ENCODE measurements at places on chromosomes 11 and 22. TPM values are rescaled to one million over a fixed set of nuclear protein-coding genes. Genes with fewer than 3 reads are reported as not detected.

DNA sequence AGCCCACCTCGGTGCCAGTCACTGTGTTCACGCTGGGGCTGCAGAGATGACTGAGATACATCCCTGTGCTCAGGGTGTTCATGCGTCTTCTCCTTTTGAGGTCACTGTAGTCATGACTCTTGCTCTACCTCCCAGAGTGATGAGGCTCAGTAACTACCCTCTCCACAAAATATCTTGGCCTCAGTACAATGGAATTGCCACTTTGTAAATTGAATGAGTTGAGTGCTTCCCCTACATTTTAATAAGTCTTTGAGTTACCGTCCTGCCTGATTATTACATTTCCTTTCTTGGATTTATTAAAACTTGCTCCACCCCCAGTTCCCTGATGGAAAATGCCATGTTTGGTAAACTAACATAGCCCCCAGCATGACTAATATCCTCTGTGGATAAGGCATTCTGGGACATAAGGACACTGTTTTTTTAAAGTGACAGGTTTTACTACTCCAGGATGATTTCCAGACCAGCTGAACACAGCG, 15.9 kb downstream of the PRSS23 start:
- peak; percentile 58 for DNase-seq

DNA sequence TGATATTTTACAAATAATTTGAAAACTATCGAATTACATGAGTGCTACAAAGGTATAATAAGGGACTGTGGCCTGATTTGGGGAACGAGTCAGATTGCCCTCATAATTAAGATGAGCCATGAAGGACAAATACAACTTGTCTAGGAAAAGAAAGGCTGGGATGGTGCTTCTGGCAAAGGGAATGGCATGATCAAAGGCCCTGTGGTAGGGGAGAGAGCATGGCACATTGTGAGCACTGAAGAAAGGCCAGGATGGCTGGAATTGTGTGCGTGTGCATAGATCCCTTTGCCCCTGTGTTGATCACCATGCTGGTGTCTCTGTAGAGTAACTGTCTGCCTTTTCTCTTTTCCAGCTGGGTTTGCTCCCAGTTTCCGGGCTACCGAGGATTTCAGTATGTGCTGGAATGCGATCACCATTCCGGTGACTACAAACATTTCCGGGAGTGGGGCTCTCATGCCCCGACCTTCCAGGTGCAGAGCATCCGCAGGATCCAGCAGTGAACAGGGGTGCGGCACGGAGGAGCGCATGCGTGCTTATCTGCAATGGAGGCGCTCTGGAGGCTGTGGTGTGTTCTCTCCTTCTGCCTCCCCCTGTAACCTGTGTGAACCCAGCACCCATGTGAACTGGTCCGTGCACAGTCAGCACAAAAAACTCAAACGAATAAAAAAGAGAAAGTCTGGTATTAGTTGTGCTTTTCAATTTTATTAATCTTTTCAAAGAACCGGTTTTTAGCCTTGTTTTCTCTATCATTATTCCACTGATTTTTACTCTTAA, 8.4 kb downstream of the CRYBA4 start:
- no peak for DNase-seq

DNA sequence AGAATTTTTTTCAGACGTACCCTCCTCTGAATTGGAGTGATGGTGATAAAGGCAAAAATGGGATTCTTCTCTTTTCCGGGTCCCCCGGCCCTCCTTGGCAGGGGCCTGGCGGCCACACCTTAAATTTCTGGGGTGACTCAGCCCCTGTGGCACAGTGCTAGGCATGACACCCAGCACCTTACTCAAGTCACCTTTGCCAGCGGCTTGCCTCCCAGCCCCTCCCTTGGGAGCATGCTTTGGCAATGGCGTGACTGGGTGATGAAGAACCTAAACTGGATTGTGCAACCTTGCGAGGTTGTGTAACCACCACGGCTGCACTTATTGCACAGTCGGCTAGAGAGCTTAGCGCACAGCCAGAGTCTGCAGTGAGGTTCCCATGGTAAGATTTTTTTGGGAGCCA, 16.2 kb upstream of the LDLRAD3 start:
- peak; percentile 38 for DNase-seq

GRCh38 chr11:12792590-12792989, 118.4 kb downstream of the TEAD1 start:
- peak; percentile 51 for DNase-seq

Gene RIMBP3B
- 0.28 TPM for total RNA-seq
